Spleen (tissue), 13 donors: ENCODE measurements at places on chromosomes 2 and 18. TPM values are rescaled to one million over a fixed set of nuclear protein-coding genes. Genes with fewer than 3 reads are reported as not detected.
A peak's percentile ranks its signal among the peaks of the same experiment; 100 is the strongest.

DNA sequence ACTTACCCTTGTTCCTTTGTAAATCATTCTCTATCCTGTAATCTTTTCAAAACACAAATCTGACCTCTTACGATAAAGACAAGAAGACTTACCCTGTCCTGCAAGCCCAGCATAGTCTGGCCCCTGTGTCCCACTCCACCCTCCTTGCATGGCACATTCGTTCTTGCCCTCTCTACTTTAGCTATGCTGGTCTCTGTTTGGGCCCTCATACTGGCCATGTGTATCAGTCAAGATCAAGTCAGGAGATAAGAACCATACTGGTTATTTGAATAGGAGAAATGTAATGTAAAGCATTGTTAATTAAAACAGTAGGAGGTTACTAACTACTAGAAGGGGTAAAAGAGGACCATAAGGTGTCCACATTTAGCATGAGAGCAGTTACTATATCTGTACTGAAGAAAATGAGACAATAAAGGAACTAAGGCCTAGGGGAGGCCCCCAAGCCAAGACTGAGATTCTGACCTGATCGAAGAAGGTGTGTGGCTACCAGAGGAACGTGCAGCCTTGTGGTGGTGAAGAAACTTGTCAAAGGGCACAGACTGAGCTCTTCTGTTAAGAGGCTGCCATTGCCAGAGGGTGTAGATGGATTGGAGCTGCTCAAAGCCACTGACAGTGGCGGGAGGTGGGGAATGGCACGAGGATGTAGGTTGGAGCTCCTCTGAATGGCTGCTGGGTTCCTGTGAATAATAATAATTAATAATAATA lies 80.8 kb downstream of the KCTD18 start:
- DNase-seq, result no peak
- no peaks in the 10 kb centered on the region for H3K4me1 ChIP-seq
- H3K27ac ChIP-seq, result no peak overlapping the region

- H3K4me1 ChIP-seq, result no peaks in the 10 kb centered on the region
- no peak overlapping the region for H3K27ac ChIP-seq
- no peak for DNase-seq
- H3K36me3 ChIP-seq, result no peaks in the 10 kb centered on the region
These were observed 1495.2 kb upstream of the NXPH2 start for GRCh38 chr2:140275427-140275826.

DNA sequence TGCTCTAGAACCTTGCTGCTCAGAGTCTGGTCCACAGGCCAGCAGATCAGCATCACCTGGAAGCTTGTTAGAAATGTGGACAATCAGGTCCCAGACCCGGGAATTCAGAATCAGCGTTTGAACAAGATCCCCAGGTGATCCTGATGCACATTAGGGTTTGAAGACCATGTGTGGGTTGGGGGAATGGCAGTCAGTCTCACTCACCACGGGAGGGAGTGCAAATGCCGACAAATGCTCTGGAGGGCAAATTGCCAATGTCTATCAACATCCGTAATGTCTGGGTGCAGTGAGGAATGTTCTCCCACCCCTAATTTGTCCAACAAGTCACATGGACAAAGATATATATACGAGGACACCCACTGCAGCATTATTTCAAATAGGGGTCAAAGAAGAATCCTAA lies 34.5 kb downstream of the INPP5D start:
- no peaks in the 10 kb centered on the region for H3K36me3 ChIP-seq
- H3K4me1 ChIP-seq, result peaks cover 14% of the 10 kb centered on the region
- H3K4me3 ChIP-seq, result no peak overlapping the region
- H3K27ac ChIP-seq, result no peak overlapping the region

DNA sequence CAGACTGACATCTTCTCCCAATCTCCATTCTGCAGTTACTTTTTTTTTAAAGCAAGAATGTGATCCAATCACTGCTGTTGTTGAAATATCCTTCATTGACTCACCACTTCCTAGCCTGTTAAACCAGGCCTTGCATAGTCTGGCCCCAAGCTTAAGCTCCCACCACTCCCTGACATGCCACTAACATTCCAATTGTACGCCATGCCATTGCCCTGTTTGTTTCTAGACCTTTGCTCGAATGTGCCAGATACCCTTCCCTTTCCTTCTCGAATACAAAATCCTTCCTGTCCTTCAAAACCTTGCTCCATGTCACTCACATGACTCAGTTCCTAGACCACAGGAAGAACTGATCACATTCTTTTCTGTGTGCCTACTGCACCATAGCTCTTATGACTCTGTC lies 224.2 kb downstream of the CYRIA start:
- H3K36me3 ChIP-seq, result no peaks in the 10 kb centered on the region
- peaks cover 22% of the 10 kb centered on the region for H3K27me3 ChIP-seq
- no peaks in the 10 kb centered on the region for H3K4me1 ChIP-seq
- H3K4me3 ChIP-seq, result no peak overlapping the region
- no peak overlapping the region for H3K27ac ChIP-seq
- DNase-seq, result no peak

DNA sequence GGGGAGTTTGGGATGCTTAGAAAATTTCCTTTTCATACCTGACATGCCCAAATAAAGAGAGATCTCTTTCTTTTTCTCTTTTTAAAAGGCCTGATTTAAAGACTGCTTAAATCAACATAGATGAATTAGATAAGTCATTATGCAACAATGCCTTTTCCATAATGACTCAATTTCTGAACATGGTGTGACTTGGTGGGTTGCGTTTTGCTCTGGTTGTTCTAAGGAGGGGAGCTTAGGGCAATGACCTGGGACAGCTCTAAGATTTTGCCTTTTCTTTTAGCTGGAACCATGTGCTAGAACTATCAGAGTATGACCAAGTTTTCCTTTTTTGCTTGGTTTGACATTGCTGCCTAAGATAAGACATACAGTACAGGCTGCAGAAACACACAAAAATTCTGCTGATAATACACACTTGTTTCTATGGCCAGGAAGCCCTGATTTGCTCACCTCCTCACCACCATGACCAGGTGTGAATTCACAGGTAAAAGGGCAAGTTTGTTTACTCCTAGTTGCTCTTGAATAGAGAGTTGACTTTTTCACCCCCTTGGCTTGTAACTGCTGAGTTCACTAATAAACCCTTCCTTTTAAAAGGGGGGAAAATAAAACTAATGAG lies 58.1 kb upstream of the IL1RL1 start:
- DNase-seq, result no peak
- H3K4me3 ChIP-seq, result no peak overlapping the region
- H3K27me3 ChIP-seq, result no peaks in the 10 kb centered on the region

DNA sequence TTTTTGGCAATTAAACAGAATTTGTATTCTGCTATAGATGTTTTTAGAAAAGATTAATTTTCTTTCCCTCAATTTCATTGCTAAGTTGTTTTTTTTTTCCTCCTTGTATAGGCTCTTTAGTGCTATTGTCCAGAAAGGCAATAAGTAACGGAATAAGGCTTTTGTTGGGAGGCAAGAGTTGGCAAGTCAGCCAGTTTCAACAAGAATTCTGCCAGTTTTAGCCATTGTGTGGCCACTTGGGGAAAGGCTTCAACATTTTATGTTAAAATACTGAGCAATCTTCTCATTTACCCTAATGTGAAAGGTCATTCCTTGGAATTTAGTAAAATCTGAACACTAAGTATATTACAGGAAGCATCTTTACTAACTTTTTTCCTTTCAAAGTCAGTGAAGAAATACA lies 9.6 kb downstream of the CALCRL start:
- no peaks in the 10 kb centered on the region for H3K36me3 ChIP-seq
- no peak overlapping the region for H3K4me3 ChIP-seq
- H3K27me3 ChIP-seq, result no peaks in the 10 kb centered on the region
- DNase-seq, result no peak
- H3K27ac ChIP-seq, result no peak overlapping the region

DNA sequence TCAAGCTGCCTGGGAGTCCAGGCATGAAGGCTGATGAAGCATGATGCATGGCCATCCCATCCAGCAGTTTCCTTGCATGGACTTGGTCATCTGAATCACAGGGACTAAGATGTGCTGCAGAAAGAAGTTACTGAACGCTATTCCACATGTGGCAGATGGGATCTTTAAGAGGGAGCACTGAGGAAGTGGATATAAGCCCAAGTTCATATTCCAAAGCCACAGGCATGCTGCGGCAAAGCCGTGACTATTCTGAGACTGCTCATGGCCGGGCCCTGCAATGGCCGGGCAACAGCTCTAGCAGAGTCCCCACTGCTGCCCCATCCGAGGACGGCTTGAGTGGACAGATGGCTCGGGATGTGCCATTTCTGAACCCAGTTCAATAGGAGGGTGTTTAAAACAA lies 61.5 kb downstream of the STPG4 start:
- no peak overlapping the region for H3K4me3 ChIP-seq
- H3K36me3 ChIP-seq, result no peaks in the 10 kb centered on the region
- no peaks in the 10 kb centered on the region for H3K27me3 ChIP-seq
- DNase-seq, result peak; percentile 31
- H3K27ac ChIP-seq, result no peak overlapping the region

The IL1A gene
- 0.91 TPM for total RNA-seq

DNA sequence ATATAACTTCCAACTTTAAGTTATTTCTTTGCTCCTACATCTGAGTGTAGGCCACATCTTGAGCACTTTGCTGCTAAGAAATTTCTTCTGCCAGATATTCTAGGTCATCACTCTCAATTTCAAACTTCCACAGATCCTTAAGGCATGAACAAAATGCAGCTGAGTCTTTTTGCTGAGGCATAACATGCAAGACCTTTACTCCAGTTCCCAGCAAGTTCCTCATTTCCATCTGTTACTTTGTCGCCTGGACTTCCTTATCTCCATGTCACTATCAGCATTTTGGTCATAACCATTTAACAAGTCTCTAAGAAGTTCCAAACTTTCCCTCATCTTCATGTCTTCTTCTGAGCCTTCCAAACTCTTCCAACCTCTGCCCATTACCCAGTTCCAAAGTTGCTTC lies 1077.3 kb upstream of the TMEFF2 start:
- no peaks in the 10 kb centered on the region for H3K27me3 ChIP-seq
- no peak for DNase-seq
- no peak overlapping the region for H3K4me3 ChIP-seq
- no peak overlapping the region for H3K27ac ChIP-seq

DNA sequence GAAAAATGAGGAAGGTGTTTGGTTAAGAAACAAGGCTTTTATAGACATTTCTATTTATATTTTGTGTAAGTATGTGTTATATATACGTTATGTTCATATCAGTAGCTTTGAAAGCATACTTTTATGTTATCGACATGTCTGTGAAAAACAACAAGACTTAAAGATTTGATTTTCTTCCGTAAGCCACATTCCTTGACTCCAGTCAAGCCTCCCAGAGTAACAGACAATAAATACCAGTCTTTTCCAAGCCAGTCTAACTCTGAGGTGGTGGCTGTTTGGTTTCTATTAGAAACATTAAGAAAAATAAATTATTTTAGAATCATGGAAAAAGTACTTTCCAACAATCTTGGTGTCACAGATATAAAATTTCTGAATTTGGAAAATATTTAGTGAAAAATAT lies 16.3 kb upstream of the ITGAV start:
- no peak overlapping the region for H3K27ac ChIP-seq
- no peaks in the 10 kb centered on the region for H3K4me1 ChIP-seq
- DNase-seq, result no peak
- no peaks in the 10 kb centered on the region for H3K36me3 ChIP-seq
- no peak overlapping the region for H3K4me3 ChIP-seq

- H3K27me3 ChIP-seq, result no peaks in the 10 kb centered on the region
- H3K4me3 ChIP-seq, result no peak overlapping the region
- H3K36me3 ChIP-seq, result no peaks in the 10 kb centered on the region
- no peak overlapping the region for H3K27ac ChIP-seq
- peak; percentile 86 for DNase-seq
These were observed 37.2 kb upstream of the ID2 start for GRCh38 chr2:8644605-8645175.

- H3K27ac ChIP-seq, result no peak overlapping the region
- no peaks in the 10 kb centered on the region for H3K36me3 ChIP-seq
- no peak for DNase-seq
- H3K4me3 ChIP-seq, result no peak overlapping the region
These were observed 202.5 kb upstream of the SLC8A1 start for GRCh38 chr2:40654346-40654745.

- H3K4me3 ChIP-seq, result no peak overlapping the region
- DNase-seq, result no peak
- peaks cover 3% of the 10 kb centered on the region for H3K27me3 ChIP-seq
- H3K27ac ChIP-seq, result no peak overlapping the region
- no peaks in the 10 kb centered on the region for H3K36me3 ChIP-seq
- H3K4me1 ChIP-seq, result no peaks in the 10 kb centered on the region
These were observed 676.2 kb downstream of the ZEB2 start for GRCh38 chr2:143843686-143844085.

- no peaks in the 10 kb centered on the region for H3K36me3 ChIP-seq
- H3K27ac ChIP-seq, result no peak overlapping the region
- peaks cover 16% of the 10 kb centered on the region for H3K4me1 ChIP-seq
These were observed 61.8 kb downstream of the FAM168B start for GRCh38 chr2:131031431-131031841.

The COLEC12 gene
- 4.5 TPM for total RNA-seq

GRCh38 chr2:235669983-235670962 lies 176.4 kb downstream of the AGAP1 start:
- H3K4me1 ChIP-seq, result peaks cover 10% of the 10 kb centered on the region
- H3K27ac ChIP-seq, result no peak overlapping the region
- H3K27me3 ChIP-seq, result peaks cover 8% of the 10 kb centered on the region
- H3K4me3 ChIP-seq, result peak overlapping the region; percentile 27
- H3K36me3 ChIP-seq, result no peaks in the 10 kb centered on the region

DNA sequence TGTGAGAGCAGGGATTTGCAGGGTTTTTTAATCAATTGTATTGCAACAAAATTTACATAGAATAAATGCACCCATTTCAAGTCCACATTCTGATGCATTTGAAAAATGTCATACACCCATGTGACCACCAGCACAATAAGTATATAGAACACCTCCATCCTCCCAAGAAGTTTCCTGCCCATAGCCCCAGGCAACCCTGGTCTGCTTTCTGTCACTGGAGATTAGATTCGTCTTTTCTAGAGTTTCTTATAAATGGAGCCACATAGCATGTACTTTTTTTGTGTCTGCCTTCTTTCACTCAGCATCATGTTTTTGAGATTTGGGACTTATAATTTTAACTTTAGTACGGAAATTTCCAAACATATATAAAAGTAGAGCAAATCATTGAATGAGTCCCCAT lies 127.2 kb upstream of the EPAS1 start:
- no peaks in the 10 kb centered on the region for H3K36me3 ChIP-seq
- H3K4me1 ChIP-seq, result no peaks in the 10 kb centered on the region
- H3K27ac ChIP-seq, result no peak overlapping the region
- DNase-seq, result no peak
- H3K27me3 ChIP-seq, result no peaks in the 10 kb centered on the region

DNA sequence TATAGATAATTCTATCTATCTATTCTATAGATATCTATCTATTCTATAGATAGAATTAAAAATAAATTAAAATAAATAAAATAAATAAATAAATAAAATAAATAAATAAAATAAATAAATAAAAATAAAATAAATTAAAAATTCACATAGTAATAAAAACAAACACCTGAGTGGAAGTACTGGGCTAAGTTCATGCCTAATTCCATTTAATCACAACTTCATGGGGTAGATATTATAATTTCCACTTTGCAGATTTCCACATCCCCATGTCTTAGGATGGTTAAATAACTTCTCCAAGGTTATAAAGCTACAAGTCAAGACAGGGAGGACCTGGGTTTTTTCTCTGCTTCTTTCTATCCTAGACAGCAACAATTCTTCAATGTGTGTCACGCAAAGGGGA lies 261.4 kb upstream of the MEX3C start:
- no peak for DNase-seq
- no peak overlapping the region for H3K4me3 ChIP-seq
- H3K27me3 ChIP-seq, result no peaks in the 10 kb centered on the region
- H3K36me3 ChIP-seq, result no peaks in the 10 kb centered on the region
- H3K27ac ChIP-seq, result no peak overlapping the region

The STARD6 gene
- total RNA-seq, result not detected

The ACTG2 gene
- total RNA-seq, result 0.60 TPM
